Stimulated activated CD8-positive, alpha-beta memory T cell treated with anti-CD3 and anti-CD28 coated beads, Interleukin-7, amount 100 ng/mL, for 24 hours (primary cell): ENCODE measurements at places on chromosomes 5 and 9.

GRCh38 chr9:33921967-33922895 lies 105.3 kb downstream of the UBE2R2 start:
- DNase-seq: no peak

DNA sequence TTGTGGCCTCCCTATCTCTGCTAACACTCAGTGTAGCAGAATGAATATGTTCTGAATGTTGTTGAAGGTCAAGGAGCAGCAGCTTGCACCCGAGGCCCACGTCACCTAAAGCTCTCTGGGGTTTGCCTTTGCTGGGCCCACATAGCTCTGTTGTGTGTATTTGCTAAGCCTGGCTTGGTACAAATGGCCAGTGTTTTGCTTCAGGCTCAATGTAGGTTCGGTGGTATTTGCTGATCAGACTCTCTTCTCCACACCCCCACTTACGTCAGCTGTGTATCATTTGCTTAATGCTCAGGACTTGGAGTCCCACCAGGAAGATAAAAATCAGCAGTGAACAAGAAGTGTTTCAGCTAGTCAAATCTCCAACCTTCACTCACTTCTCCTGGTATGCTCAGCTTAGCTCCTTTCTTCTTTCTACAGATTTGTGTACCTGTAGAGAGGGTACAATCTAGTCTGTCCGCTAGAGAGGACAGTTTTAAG lies 4.8 kb upstream of the RFESD start:
- no peak for DNase-seq

DNA sequence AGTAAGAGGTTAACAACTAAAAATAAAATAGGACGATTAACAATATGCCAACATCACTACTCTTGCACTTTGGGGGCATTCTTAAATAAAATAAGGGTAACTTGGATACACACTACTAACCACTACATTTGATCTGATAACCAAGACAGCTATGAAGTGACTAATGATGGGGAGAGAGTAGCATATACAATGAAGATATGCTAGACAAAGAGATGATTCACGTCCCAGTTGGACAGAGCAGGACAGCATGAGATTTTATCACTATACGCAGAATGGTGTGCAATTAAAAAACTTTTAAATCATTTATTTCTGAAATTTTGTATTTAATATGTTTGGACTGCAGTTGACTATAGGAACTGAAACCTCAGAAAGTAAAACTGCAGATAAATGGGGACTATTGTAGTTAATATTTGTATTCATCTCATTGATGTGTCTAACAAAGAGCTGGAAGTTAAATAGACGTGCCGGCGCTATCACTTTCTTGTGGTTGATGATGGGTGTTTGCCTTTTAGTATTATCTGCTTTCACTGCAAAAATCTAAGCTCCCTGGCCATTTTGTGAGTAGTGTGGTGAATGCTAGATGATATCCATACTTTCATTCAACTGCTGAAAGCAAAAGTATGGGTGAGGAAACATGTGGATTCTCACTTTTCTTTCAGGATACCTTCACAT lies 18.7 kb downstream of the GIN1 start:
- no peak for DNase-seq

GRCh38 chr5:138686668-138687067 lies 66.6 kb upstream of the CTNNA1 start:
- DNase-seq: no peak
